ENCODE measurements at places on chromosomes 7 and 10.

GRCh38 chr7:34844936-34845665 is 187.1 kb downstream of the NPSR1 start:
- DNase-seq: no peak

GRCh38 chr7:140540136-140540777 is 61.0 kb upstream of the MKRN1 start:
- DNase-seq: no peak

GRCh38 chr10:22420787-22421517 is 75.7 kb downstream of the SPAG6 start:
- no peak for DNase-seq

GRCh38 chr10:120479506-120479905 is 22.5 kb downstream of the PLPP4 start:
- DNase-seq: no peak

DNA sequence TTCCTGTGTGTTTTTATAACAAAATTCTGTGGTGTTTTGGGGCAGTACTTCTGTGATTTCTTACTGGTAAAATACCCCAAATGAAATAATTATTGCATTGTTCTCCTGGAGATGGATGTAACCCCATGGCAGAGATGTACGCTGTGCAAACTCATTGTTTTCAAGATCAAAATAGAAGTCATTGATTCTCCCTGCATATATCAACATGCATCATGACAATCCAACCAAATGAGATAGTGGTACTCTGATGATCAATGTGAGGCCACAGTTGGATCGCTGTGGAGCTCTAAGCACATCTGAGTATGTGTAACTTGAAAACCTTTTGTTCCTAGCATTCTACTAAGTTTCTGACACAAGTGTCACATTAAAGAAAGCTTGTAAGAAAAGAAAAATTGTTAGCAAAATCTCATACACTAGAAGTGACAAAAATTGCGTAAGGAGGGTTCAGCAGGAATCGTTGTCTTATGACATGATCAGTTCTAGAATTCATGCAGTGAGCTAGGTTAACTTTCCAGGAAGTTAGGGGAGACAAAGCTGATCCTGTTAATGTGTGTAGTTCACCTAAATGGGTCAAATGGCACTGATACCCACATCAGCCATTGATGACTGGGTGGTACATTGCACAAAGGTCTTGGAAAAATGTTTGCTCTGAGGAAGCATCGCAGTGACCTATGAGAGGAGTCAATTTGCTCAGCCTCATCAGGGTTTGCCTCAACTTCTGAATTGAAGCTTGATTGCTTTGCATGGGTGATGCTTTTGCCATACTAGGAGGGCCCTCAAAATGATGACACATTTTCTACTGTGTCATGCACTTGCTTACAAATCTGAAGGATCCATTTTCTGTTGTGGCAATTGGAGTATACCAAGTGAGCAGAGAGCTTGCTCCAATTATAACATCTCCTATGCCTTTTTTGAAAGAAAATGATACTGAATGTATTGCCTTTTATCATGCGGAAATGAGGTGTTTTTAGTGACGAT is 145.1 kb downstream of the PLXDC2 start:
- no peak for DNase-seq

DNA sequence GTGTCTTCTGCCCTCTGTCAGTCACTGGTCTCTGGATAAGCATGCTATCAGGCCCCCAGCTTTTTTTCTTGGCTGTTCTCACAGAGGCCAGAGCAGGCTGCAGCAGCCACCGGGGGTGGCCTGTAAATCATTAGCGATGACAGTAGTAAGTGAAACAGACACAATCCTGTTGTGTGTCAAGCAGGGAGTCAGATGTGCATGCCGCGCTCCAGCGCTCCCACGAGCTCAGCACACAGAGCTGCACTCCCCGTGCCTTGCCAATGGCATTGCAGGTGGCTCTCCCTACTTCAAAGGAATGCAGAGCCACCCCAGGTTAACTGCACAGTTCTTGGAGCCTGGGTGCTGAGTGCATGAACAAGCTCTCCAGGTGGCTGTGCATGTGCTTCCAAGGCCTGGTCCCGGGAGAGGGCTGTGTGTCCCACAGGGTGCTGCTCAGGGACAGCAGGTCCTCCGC is 226.1 kb downstream of the GLRX3 start:
- no peak for DNase-seq

- no peak for DNase-seq
These were observed 166.0 kb downstream of the FANK1 start for GRCh38 chr10:126062131-126063032.

DNA sequence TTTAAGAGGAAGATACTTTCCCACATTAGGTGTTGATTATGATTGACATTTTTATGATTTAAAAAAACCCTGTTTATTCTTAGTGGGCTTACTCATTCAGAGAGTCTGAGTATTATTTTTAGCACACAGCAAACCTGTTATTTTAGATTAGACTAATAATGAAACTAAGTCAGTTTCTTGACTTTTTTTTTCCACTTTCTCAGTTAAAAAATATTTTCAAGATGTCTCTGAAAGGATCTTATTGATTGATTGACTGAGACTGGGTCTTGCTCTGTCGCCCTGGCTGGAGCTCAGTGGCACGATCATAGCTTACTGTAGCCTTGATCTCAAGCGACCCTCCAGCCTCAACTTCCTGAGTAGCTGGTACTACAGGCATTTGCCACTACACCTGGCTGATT is 20.4 kb upstream of the INPP5F start:
- no peak for DNase-seq

DNA sequence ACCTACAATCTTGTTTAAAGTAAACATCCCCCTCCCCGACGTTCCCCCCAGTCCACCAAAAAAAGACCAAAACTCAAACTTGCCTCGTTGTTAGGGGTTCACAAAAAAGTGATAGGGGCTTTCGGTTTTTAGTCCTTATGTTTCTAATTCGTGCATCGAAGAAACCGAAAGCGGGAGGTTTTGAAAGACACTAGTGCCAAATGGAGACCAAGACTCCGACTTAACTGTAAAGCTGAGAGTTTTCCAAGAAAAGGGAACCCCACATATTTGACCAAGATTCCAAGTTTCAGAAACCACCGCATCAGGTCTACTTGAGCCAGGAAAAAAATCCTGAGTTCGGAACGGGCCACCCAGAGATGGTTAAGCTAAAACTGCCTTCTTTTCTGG is 534 bp downstream of the PSMA2 start:
- DNase-seq: no peak

DNA sequence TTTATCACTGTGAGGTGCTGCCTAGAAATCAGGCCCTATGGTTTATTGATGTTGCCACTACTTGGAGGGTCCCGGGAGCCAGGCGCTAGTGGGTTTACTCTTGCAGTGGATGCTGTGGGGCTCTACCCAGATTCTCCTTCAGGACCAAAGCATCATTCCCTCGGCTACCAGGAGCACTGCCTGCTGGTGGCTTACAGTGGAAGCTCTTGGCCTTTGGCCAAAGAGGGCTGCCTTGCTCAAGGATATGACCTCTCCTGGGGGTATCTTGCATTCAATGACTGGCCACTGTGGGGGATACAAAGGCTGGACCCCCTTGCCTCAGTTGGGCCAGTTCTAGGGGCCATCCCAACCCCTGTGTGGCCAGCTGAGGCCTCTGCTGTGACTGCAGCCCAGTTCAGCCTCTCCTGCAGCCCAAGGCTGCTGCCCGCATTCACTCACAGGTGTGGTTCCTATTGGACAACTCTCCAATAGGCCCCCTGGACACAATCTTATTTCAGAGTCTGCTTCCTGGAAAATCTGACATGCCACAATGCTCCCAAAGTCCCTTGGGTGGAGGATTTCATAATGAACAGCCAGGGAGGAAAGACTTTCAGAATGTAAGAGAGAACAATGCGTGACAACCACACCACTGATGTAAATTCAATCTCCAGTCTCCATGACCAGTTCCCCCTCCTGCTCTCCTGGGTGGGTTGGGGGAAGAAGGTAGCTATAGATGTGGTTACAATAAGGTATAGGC is 196.3 kb downstream of the SNX10 start:
- no peak for DNase-seq

GRCh38 chr7:128419257-128419656 is 9.5 kb upstream of the IMPDH1 start:
- no peak for DNase-seq

DNA sequence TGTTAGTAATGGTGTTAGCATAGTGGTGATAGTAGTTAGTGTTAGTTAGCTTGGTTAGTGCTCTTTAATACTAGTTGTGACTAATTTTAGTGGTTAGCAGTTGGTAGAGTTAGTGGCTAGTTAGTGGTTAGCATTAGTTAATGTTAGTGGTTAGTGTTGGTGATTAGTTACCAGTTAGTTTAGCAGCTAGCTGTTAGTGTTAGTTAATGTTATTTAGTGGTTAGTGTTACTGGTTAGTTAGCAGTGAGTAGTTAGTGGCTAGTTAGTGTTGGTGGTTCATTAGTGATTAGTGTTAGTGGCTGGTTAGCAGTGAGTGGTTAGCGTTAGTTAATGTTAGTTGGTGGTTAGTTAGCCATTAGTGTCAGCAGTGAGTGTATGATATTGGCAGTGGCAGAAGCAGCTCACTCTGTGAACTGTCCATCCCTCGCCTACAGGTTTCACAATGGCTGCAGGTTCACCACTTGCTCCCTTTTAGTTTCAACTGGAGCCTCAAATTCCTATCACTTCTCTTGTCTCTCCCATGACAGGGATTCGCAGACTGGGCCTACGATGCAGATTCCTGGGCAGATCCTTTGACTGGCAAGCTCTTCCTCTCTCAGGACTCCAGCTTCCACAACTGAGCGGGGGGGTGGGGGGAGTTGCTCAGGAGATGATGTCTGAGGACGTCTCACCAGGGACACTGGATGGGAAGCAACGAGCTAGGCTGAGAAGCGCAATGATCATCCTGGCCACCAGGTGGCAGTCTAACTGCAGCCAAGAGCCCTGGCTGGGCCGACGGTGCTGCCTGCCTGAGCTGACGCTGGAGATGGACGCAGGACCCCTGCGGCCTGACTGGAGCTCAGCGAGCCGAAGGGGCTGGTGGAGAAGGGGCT is 19.5 kb downstream of the GHRHR start:
- DNase-seq: peak; percentile 41

- no peak for DNase-seq
These were observed 56.6 kb downstream of the TAF3 start for GRCh38 chr10:7874864-7875263.

DNA sequence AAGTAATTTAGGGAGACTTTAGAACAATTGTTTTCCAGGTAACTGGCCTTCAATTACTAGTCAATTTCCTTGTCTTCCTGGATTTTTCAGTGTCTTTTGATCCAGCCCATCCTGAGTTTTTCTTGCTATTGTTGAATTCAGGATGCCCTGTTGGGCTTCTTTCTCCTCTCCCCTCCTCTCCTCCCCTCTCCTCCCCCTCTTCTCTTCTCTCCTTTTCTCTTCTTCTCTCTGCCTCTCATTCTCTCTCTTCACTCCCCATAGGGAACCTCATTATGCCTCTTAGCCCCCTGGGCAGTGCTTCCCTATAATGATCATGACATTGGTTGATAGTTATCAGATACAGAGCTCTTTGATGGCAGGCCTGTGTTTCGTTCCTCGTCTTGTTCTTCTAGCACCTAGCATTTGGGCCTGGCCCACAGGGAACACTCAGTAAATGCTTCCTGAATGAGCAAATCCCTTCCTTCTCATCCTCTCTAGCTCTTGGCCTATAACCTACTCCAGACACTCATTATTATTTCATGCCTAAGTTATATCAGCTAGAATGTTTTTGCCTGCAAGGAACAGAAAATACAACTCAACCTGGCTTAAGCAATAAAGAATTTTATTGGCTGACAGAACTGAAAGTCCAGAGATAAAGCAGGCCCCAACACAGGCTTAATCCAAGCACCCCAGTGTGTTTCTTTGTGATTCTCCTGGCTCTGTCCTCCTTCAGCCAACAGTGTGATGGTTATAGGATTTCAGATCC is 56.8 kb downstream of the CACNB2 start:
- DNase-seq: no peak

DNA sequence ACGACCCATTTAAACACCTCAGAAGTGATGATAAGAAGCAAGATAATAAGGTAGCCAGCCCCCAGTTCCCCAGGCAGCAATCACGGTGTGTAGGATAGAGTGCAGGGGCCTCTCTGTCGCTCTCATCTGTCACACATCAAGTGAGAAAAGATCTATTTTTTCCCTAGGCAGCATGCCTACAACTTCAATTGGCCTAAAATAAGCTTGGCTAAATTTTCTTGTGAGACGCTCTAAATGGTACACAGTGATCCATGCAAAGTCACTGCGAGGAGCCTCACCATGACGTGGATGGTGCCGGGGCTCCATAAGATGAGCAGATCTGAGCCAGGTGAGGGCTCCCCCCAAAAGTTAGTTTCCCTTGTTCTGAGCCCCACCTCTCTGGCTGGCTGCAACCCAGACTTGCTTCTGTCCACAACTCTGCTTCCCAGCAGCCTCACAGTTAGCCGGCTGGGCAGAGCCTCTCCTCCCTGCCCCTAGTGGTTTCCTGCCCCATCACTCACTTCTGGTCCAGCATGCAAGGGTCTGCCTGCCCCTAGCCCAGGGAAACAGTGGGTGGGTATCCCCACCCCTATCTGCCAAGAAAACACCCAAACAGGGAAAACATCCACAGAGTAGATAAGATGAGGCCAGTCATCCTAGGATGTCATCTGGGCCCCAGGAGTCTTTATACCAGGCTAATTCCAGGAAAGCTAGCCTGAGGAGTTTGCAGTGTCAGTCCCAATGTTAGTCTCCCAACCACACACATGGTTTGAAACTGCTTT is 342.1 kb downstream of the GRID1 start:
- no peak for DNase-seq

- no peak for DNase-seq
These were observed 180.3 kb upstream of the MKI67 start for GRCh38 chr10:128306535-128306934.

DNA sequence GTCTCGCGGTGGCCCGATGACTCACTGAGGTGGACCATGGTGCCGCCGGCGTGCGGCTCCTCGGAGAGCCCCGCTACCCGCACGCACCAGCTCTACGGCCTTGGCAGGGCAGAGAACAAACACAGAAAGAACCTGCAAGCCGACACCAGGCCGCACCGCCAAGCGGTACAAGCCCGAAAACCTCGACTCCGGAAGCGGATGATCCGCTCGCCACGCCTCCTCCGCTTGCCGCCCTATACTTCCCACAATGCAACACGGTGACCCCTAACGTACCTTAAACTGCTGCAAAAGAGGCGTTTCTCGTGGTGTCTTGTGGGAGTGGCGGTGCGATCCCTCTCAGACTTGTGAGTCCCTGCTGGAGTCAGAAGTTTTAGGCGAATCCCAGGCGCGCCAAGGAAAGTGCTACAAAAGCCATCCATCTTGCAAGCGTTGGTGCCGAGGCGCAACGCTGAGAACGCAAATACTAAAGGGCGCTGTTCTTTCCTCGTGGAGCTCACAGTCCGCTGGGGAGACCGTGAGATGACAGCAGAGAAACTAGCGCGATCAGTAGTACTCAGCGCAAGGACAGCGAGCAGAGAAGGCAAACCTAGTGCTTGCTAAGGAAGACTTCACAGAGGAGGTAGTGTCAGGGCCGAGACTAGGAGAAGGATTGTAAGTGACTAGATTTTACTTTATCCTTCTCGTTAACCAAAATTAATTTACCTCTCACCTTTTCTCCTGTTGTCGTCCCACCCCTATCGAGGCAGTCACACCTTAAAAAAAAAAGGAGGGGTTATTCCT is at the start of gene MRPS16:
MRPS16 (minus strand) TSS at position 200 of the 780 bp plus-strand sequence; CDS start at position 38, 162 bp downstream.
- DNase-seq: peak; percentile 86

GRCh38 chr7:143233816-143234532 is 12.1 kb downstream of the TAS2R40 start:
- DNase-seq: no peak

GRCh38 chr10:125216309-125216708 is 55.9 kb upstream of the CTBP2 start:
- no peak for DNase-seq
